DMS79 (cell line): ENCODE measurements at places on chromosomes 4 and X.

DNA sequence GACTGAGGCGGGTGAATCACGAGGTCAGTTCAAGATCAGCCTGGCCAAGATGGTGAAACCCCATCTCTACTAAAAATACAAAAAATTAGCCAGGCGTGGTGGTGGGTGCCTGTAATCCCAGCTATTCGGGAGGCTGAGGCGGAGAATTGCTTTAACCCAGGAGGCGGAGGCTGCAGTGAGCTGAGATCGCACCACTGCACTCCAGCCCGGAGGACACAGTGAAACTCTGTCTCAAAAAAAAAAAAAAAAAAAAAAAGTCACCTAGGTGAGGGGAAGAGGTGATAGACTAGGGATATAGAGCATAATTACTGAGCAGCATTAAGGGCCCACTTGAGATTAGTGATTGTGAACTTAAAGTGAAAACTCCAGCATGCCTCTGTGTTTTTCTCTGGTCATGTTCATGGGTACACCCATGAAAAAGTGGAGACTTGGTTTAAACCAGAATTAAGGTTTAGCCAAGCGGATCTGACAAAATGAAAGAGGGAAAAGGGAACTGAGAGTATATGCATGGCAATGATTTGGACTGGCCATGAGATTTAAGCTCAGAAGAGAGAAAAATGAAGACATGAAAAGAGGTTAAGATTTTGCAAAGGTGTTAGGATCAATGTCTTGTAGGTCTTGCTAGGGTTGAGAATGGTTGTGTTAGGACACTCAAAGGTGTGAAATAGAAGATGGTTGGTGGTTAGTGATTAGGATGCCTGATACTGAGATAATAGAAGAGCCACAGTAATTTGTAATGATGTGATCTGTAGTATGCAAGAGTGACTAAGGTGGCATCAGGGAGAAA lies 105.0 kb downstream of the RAB28 start:
- no peak for DNase-seq

DNA sequence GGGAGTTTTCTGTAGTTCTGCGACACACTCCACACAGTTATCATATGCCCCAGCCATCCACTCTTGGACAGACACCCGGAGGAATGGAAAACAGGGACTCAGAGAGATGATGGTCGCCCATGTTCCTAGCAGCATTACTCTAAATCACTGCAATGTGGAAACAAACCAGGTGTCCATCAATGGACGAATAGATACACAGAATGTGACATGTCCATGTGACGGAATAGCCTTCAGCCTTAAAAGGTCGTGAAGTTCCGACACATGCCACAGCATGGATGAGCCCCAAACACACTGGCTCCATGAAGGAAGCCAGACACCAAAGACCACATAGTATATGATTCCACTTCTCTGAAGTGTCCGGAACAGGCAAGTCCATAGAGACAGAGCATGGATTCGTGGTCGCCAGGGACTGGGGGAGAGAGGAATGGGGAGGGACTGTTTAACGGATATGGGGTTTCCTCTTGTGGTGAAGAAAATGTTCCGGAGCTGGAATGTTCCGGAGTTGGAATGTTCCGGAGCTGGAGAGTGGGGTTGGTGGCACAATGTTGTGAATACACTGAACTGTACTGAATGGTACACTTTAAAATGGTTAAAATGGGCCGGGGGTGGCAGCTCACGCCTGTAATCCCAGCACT lies 28.7 kb upstream of the AFAP1 start:
- DNase-seq, result no peak

GRCh38 chr4:104492183-104492771 lies 2.4 kb downstream of the CXXC4 start:
- no peak for DNase-seq

DNA sequence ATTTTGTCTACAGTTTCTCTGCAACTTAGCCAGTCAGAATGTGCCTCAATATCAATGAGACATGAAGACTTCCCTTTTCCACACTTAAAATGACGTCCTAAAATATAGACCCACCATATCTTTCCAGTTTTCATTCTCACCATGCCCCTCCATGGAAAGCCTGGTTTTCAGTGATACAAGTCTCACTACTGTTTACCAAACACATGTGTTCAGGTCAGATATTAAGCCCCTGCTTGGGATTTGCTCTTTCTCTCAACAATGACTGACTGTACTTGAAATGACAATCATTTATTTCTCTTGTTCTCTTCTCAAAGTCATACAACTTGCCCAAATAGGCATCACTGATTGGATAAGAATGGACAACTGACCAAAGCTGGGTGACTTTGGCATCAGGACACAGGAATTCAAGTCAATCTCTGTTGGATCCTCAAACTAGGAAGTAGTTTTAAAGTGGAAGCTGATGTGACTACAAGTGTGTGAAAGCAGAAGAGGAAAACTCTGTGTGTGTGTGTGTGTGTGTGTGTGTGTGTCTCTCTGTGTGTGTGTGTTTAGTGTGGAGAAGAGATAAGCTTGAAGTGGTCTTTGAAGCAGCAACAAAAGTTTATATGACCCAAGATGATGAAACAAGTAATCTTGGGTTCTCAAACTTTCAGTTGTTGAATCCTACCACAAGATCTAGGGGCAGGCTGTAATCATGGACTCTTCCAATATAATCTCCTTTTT lies 217.4 kb upstream of the FGF13 start:
- no peak for DNase-seq

DNA sequence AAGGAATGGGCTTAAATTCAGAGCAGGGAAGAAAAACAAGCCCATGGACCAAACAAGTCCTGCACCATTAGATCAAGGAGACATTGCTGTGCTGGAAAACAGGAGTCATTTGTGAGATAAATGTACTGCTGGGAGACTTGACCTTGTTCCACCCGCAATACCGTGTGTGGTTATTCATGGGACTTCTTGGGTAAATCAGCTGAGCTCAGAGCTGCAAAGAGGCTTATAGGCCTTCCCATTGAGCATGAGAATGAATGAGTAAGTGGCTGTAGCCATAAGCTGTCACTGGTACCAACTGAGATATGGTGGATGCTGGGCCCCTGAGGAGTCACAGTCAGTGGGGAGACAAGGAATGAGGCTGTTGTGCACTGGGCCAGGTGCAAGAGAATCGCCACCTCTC lies 2.3 kb upstream of the CYTL1 start:
- no peak for DNase-seq

DNA sequence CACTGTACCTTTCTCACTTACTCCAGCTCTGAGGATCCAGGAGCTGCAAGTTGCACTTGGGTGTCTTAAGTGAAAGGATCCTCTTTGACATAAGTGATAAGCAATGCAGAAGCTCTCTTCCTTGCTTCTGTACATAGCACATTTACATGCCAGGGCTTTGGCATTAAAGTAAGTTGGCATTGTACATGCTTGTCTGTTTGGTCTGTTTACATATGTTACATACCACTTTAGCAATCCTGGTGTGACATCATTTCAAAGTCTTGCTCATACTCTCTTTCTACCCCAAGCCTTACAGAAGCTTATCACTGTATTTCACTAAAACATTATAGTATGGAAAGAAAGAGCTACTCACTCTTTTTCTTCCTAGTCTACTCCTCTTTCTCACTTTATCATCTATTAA lies 2548.3 kb downstream of the ARAP2 start:
- no peak for DNase-seq

GRCh38 chrX:46791927-46792809 lies 33.2 kb upstream of the SLC9A7 start:
- no peak for DNase-seq

GRCh38 chrX:154490021-154490413 lies 412 bp downstream of the SLC10A3 start:
- no peak for DNase-seq

DNA sequence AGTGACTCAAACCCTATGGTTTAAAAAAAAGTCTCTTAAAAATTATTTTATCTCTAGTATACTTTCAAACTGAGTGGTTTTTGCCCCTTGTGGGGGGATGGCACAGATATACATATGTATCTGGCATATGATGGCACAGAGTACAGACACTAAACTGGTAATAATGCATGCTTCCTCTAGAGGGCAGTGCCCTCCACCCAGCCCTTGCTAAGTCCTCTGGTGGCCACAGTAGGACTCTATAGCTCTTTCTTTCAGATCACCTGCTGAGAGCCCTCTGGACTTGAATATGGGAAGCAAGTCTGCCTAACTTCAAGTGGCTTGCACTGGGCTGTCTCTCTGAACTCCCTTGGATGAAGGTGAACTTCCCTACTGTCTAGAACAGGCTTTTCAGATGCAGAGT lies 66.3 kb downstream of the TSPAN7 start:
- DNase-seq, result no peak

DNA sequence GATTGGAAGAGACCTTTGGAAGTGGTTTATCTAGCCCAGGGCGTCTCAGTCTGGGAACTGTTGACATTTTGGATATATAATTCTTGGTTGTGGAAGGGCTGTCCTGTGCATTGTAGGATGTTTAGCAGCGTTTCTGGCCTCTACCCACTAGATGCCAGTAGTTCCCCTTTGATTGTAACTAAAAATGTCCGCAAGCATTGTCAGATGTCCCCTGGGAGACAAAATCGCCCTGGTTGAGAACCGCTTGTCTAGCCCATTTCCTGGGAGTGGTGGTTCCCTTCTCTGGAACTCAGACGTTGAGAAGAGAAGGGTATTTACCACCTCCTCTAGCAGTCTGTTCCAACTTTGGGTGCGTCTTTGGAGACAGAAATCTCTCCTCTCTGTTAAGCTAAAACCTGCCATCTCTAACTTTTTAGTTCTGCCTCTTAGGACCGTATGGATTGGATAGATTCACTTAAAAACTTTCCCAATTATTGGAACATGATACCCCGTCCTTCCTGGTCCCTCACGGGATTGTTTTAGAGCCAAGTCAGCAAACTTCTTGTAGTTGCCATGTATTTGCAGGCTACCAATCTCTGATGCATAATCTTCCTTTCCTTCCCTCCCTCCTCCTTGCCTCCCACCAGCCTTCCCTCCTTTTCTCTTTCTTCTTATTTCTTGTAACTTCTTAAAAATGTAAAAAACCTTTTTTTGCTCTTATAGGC lies 13.9 kb downstream of the TMEM165 start:
- no peak for DNase-seq

DNA sequence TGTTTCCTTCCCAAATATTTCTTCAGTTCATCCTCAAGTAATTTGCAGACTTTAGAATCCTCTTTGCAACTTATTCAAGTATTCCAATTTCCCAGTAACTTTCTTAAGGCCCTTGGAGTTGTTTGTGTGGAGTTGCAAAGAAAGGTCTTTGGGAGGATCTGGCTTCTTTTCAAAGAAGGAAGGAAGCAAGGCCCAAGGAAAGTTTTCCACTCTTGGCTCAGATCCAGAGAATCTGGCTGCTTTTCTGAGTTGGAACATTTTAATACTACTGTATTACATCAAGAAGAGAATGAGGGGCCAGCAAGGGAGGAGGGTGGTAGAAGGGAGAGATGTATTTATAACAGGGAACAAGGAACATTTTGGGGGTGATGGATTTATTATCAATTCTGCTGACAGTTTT lies 10.5 kb downstream of the CDX4 start:
- DNase-seq, result no peak

GRCh38 chr4:8072235-8072968 lies 86.2 kb downstream of the ABLIM2 start:
- DNase-seq, result no peak

GRCh38 chrX:66074920-66075879 lies 35.3 kb upstream of the VSIG4 start:
- DNase-seq, result no peak

GRCh38 chr4:181659876-181660275 lies 583.3 kb upstream of the TENM3 start:
- no peak for DNase-seq
